ENCODE measurements at places on chromosomes 2 and 18.

DNA sequence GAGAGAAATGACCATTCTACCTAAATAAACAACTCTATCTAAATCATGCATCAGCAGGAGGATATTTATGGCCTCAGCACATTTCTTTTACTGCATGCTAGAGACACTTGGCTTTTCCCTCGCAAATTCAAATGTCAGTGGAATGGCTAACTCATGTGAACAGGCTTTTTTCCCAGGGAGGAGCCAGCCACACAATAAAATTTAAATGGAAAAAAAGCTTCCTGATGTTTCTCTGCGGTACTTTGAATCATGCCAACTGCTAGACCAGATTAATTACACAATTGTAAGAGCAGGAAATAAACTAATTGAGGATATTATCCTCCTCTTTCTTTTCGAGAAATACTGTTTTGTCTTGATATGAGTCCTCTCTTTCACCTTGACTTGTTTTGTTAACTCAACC is 676.3 kb downstream of the IRS1 start:
- DNase-seq, result no peak

DNA sequence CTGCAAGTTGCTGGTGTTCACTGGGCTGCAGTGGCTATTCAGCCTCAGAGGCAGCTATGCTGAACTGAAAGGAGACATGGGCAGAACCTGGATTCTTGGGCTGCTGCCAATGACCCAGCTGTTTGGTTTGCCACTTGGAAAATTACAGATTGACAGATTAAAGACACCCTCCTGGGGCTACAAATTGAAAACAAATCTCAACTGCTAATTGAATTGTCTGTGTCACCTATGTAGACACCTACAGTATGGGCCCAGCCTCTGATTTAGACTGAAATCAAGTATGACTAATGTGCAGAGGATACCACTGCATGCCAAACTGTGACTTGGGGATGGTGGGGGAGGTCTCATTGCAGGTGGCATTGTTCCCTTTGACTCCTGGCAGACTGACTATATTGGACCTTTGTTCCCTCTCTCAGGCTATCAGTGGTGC is 42.8 kb downstream of the ITSN2 start:
- no peak for DNase-seq

DNA sequence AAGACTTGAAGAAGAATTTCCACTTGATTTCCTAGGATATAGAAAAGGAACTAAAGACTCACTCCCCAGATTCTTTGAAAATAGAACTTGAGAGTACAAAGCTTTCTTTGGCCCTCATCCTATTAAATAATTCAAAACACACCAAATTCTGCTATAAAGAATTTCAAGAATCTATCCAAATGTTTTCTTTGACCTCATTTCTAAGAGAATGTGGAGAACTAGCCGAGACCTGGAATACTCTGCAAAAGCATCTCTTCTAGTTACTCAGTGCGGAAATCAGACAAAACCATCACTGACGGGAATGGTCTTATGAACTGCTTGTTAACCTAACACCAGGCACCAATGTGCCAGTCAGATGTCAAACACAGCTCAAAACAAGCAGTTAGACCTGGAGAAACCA is 44.2 kb upstream of the ARL5A start:
- DNase-seq, result no peak

- no peak for DNase-seq
Observed at GRCh38 chr18:4040391-4041092, 414.6 kb downstream of the DLGAP1 start.
